Stimulated activated CD8-positive, alpha-beta memory T cell treated with anti-CD3 and anti-CD28 coated beads, Interleukin-7, amount 100 ng/mL, for 1 hour (primary cell): ENCODE measurements at places on chromosomes 6 and 20.

- DNase-seq = no peak
Measured at GRCh38 chr6:3723251-3723650, 28.3 kb downstream of the PXDC1 start.

GRCh38 chr20:38165089-38165965 lies at the start of gene TGM2:
TSS of gene TGM2 (minus strand) at chr20:38165270. CDS start at chr20:38165198, 72 bp downstream.
- no peak for DNase-seq

DNA sequence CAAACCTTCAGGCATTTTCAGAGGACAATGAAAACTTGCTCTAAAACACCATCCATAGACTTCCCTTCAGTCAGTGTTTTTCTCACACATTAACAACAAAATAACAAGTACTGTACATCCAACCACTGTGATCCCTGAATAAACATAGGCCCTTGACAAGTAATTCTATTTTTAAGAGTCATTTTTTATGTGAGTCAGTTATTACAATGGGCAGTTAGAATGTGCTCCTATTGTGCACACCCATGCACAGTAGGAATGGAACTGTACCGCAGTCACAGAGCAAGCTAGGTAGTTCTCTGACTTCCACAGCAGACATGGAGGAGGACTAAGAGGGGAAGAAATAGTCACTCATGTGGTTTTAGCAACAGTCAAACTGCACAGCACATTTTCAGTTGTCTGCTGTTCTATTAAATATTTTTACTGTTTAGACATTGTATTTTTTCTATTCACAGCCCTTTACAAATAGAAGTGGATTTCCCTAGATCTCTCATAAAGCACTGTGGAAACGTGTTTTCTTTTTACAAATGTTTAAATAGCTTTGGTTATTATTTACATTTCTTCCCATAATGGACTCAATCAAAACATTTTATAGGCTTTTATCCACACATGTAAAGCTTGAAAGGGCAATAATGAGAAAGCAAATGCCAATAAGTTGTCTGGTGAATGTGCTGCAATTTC lies 100.4 kb downstream of the JAG1 start:
- no peak for DNase-seq

- no peak for DNase-seq
Measured at GRCh38 chr6:74458536-74458935, 747.3 kb downstream of the COL12A1 start.

GRCh38 chr6:139051396-139052060 lies 23.0 kb downstream of the ABRACL start:
- no peak for DNase-seq

GRCh38 chr6:142482974-142483373 lies 181.2 kb downstream of the ADGRG6 start:
- DNase-seq = no peak

DNA sequence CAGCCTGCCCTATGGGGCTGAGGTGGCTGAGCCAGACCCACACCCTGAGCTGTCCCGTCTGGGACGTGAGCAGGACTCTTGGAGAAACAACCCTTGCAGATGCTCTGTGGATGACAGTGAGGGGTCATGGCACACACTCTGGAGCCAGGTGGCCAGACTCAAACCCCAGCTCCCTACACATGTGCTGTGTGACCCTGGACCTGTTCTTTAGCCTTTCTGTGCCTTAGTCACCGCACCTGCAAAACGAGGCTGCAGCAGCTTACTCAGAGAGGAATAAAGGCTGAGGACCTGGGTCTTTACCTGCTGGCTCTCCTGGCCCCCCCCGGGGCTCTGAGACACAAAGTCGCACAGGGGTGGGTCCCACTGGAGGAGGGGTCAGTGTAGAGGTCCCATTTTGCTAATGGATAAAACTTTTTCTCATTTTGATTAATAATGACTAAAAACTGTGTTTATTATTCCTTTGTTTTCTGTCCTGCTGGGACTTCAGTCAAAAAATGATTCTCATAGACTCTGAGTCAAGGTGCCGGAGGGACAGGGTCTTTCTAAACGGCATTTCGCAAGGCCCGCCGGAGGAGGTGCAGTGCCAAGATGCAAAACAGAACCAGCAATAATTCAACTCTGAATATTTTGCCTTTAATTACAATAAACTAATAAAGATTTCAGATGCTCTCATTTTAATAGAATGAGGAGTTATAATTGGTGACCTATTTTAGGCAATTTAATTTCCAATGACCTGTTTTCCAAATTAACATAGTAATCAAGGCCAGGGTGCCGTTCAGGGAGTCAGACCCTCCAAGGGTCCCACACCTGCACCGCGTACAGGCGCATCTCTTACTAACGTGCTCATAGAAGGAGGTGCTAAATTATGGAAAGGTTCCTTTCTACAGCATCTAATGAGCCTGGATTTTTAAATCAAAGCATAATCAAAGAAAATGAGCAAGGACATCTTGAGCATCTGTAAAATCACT lies 62.4 kb downstream of the YTHDF1 start:
- no peak for DNase-seq

DNA sequence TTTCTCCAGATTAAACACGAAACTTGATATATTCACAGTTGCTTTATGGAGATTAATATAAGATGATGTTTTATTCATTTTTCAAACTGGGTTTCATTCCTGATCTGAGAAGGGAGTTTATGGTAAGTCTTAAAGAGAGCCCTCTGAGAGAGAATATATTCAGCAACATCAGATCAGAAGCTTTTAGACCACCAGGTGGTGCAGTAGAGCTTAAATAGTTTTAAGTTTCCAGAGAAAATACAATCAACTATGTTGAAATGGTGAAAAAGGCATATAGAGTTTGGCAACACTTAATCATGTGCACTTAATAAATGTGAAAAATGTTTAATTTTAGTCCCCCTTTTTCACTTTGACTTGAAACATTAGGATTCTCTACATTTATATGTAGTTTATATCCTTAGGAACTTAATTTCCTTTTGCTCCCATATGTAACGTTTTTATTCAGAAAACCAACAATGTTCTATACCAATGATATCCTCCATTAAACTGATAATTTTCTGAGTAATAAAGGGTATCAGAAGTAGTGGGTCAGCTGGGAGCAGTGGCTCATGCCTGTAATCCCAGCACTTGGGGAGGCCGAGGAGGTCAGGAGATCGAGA lies 86.4 kb upstream of the CLDN20 start:
- DNase-seq = no peak

DNA sequence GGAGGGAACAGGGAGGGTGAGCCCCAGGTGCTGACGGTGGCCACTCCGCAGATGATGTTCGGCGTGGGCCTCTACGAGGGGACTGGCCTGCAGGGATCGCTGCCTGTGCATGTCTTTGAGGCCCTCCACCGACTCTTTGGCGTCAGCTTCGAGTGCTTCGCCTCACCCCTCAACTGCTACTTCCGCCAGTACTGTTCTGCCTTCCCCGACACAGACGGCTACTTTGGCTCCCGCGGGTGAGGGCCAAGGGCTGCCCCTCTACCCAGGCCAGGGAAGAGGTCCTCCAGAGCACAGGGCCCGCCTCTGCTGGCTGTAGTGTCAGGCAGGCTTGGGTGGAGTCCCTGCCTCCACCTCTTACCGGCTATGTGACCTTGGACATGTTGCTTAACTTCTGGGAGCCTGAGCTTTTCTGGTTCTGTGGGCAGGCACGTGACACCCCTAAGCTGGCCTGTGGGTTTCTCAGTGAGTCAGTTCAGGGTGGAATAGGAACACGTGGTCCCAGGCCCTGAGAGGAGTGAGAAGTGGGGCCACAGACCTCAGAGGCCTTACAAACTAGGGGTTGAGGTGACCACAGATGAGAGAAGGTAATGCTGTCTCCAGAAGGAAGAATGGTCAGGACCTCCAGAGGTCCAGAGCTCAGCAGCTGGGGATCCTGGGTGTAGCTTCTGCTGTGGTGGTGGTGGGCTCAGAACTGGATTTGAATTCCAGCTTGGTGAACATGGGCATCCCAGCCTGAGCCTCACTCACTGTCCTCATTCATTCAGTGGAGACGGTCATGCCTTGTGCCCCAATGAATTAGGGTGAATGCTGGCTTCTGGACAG lies 11.9 kb downstream of the PCIF1 start:
- no peak for DNase-seq

DNA sequence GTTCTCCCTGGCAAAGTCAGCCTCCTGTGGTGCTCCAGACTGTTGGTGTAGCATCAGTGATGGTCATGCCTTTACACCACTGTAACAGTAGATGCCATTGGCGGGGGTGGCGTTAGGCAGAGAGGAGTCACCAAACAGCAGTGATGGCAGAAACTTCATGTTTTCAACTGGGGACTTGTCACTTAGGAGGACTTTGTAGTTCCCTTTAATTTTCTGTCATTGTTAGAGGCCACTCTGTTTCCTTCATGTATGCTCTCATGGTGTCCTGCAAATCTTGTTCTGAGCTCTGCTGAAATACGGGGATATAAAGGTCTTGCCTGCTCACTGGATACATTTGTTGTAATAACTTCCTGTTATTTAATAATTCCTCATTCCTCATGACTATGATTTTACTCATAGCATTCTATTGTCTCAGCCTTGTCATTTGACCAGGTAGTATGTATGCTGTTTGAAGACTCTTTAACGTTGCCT lies 4.6 kb downstream of the MAP3K4 start:
- DNase-seq = no peak

DNA sequence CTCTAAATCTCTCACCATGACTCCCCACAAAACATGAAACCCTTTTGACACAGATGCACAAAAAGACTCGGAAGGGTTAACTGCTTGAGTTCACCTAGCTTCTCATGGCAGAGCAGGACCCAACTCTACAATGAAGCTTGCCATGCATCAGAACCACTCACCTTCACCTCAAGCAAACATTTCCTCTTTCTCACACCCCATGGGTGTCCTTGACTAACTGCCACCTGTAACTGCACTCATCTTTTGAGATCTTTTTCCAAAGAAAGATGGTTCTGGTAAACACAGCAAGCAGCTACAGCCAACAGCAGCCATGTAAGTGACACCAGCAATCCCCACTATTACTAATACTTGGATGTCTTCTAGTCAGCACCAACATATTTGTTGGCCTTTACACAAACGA lies 76.5 kb downstream of the EFHC1 start:
- no peak for DNase-seq

- no peak for DNase-seq
Measured at GRCh38 chr6:14550410-14550809, 432.8 kb downstream of the CD83 start.

- DNase-seq = no peak
Measured at GRCh38 chr6:121925024-121925423, 474.4 kb upstream of the HSF2 start.

DNA sequence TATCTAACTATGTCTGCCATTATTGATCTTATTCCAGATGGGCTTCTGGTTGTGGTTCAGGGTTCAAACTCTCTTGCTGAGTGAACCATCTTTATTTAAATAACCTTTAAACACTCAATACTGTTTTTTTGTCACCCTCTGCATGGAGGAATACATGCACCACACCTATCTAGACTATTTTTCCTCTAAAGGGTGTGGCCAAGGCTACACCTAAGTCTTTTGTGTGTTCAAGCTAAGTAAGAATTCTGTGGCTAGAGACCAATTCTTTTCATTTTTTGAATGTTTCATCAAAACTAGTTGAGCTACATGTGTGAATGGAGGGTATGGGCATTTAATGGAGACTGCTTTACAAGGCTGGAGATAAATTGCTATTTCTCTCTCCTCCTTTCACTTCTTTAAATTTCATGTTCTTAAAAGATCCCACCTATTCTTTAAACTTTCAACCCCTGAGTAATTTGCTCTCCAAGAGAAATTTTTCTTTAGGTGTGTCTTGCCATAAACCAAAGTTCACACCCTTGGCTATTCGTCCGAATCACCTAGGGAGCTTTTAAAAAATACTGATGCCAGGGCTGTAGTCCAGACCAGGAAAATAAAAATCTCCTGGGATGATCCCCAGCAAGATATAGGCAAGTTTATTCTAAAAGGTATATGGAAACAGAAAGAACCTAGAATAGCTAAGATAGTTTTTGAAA lies 24.8 kb upstream of the MBOAT1 start:
- no peak for DNase-seq

- no peak for DNase-seq
Measured at GRCh38 chr6:40152701-40153436, 218.6 kb upstream of the MOCS1 start.

- no peak for DNase-seq
Measured at GRCh38 chr6:113103634-113104361, 753.3 kb upstream of the MARCKS start.

- no peak for DNase-seq
Measured at GRCh38 chr6:96948631-96949030, 24.1 kb downstream of the KLHL32 start.

- DNase-seq = no peak
Measured at GRCh38 chr6:5481750-5482149, 220.4 kb downstream of the FARS2 start.

DNA sequence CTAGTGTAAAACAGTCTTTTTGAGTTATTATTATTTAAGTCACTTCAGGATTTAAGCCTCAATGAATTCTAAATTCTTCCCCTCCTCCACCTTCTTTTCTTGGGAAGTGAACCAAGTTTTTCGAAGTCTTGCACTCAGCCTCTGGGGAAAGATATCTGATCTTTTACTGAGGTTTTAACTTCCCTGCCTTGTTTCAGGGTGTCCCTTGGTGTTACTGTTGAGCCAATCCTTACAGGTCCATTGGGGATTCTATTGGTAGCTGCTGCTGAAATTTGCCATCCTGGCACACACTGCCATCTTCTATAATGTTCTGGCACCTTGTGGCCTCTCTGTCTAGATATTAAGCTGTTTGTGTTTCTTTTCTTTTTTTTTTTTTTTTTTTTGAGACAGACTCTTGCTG lies 31.7 kb downstream of the BEND6 start:
- no peak for DNase-seq

GRCh38 chr20:16916165-16916564 lies 168.0 kb downstream of the OTOR start:
- DNase-seq = no peak

- no peak for DNase-seq
Measured at GRCh38 chr20:15069355-15069754, 731.9 kb upstream of the FLRT3 start.

- no peak for DNase-seq
Measured at GRCh38 chr20:6122111-6122872, 538 bp downstream of the FERMT1 start.

DNA sequence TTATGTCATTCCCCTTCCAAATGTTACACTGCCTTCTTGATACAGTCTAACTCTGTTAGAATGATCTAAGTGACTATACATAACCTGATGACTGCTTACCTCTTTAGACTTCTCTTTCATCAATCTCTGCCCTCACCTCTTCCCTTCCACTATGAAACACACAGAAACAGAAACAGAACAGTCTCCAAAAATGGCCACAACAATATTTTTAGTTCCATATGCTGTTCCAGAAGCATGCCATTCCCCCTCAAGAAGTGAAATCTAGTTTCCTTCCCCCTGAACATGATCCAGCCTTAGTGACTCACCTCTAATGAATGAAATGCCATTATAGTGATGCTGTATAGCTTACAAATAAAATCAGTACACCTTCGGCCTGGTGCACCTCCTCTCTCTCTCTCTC lies 229.3 kb upstream of the TENT5A start:
- no peak for DNase-seq
